ENCODE measurements at places on chromosomes 4 and X. TPM values are rescaled to one million over a fixed set of nuclear protein-coding genes. Genes with fewer than 3 reads are reported as not detected.

GRCh38 chr4:159390648-159391047 is 287.8 kb downstream of the RAPGEF2 start:
- DNase-seq = no peak

DNA sequence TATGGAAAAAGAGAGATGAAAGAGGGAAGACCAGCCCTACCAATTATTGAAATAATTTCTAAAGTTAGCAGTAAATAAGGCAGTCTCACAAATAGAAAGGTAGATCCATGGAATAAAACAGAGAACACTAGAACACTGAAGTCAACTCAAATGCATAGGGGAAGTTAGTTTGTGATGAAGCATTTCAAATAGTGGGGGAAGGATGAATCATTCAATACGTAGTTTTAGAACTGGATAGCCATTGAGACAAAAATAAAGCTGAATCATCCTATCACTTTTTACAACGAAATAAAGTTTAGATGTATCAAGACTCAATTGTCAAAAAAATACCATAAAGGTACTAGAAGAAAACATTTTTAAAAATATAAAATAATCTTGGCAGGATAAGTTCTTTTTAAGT is 143.2 kb upstream of the DGKK start:
- DNase-seq = no peak

RBM47 gene
- 108 TPM for total RNA-seq

DNA sequence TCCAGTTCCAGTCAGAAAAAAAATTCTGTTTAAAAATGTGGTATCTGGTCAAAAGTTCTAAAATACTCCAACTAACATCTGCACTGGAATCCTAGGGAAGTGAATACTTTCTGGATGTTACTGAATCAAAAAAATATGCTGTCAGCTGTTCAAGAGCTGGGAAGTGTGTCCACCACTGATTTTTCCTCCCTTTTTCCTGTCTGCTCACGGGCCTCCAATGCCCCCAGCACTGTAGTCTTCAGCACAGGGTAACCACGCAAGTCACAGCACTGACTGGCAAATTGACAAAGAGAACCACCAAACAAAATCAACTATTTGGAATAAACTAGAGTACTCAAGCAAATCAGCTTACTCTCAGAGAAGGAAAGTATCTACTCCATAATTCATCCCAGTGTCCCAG is 9.9 kb downstream of the VEGFC start:
- DNase-seq = no peak

ZFP92 gene
- total RNA-seq = 4.5 TPM

- no peak for DNase-seq
Observed at GRCh38 chr4:166153548-166153947, 280.5 kb downstream of the TLL1 start.

GRCh38 chrX:140715787-140716186 is 6.2 kb downstream of the LINC00632 start:
- DNase-seq = no peak

DNA sequence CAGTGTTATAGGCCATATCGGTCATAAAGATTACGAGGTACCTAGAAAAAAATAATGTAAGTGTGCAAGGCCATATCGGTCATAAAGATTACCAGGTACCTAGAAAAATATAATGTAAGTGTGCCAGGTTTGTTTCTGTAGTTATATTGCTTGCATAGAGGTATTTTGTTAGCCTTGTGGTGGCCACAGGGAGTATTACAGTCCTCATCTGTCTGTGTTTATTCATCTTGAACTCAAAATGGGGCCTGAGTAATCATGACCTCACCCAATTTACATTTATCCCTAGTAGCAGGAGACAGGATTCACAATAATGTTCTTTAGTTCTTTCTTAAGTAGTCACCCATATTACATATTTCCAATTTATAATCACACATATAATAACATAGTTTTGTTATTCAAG is 459.7 kb downstream of the MID1IP1 start:
- no peak for DNase-seq

- DNase-seq = no peak
Observed at GRCh38 chr4:22170353-22170752, 221.8 kb upstream of the KCNIP4 start.

GPR34 gene
- 33.6 TPM for total RNA-seq

PHF8 gene
- total RNA-seq = 26.4 TPM

DNA sequence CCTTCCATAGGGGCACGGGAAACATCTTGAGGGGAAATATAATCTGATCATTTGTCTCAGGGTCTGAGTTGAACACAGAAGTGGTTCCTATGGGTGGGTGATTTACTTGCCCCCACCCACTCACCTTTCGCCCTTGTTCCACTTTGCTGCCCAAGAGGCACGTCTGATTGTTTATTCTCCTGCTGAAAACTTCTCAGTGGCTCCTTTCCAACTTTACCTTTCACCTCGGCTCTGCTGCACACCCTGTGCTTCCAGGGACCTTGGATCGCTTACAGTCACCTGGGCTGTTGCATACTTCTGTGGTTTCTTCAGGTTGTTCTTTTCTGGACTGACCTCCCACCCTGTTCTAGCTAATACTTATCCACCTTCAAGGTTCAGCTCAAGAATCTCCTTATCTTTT is 213.4 kb upstream of the JADE1 start:
- no peak for DNase-seq

- DNase-seq = no peak
Observed at GRCh38 chr4:2914256-2915126, 48.7 kb downstream of the NOP14 start.

HMX1 gene
- not detected for total RNA-seq

TLR8 gene
- total RNA-seq = 35.4 TPM

USP27X gene
- total RNA-seq = 3.1 TPM
